Body of pancreas (tissue), 4 donors: ENCODE measurements at places on chromosomes 7 and 10. TPM values are rescaled to one million over a fixed set of nuclear protein-coding genes. Genes with fewer than 3 reads are reported as not detected.

PTF1A gene
- 48.3 TPM for total RNA-seq

SPDYE2 gene
- total RNA-seq: not detected

DLX5 gene
- not detected for total RNA-seq

ADCK2 gene
- total RNA-seq: 16.1 TPM

SPDYE1 gene
- not detected for total RNA-seq

CBX3 gene
- total RNA-seq: 63.3 TPM

TMEM254 gene
- total RNA-seq: 9.9 TPM

SPDYE18 gene
- total RNA-seq: not detected

SLC26A4 gene
- 0.33 TPM for total RNA-seq
